A549 treated with GW870086 at 1 μM for 4 hours (cell line): ENCODE measurements at places on chromosomes 1 and 21. TPM values are rescaled to one million over a fixed set of nuclear protein-coding genes. Genes with fewer than 3 reads are reported as not detected.

Gene TMEM240
- total RNA-seq = 0.39 to 0.81 TPM (median 0.44 TPM) in 4 of 5 replicates, not detected in the other

Gene LMNA
- total RNA-seq = 635 to 777 TPM (median 765 TPM) in 5 replicates

Gene PRAMEF25
- not detected in 5 replicates for total RNA-seq

Gene CASQ2
- 0.06 TPM in 1 of 5 replicates, not detected in the others for total RNA-seq

Gene AMPD1
- total RNA-seq = not detected in 5 replicates

Gene LINGO4
- total RNA-seq = not detected in 5 replicates

Gene GJB5
- 0.10 TPM in 1 of 5 replicates, not detected in the others for total RNA-seq

Gene FCGR3A
- total RNA-seq = not detected in 5 replicates

Gene GJA4
- not detected in 5 replicates for total RNA-seq

Gene RIPPLY3
- total RNA-seq = 0.18 to 0.60 TPM (median 0.38 TPM) in 5 replicates

Gene KCNA3
- not detected in 5 replicates for total RNA-seq

Gene TNFRSF9
- 2.0 to 3.1 TPM (median 2.9 TPM) in 5 replicates for total RNA-seq

Gene OR2L3
- total RNA-seq = not detected in 5 replicates

Gene TINAGL1
- 0.29 to 1.4 TPM (median 0.77 TPM) in 5 replicates for total RNA-seq

Gene CD247
- total RNA-seq = 0.21 to 0.50 TPM (median 0.30 TPM) in 4 of 5 replicates, not detected in the other

Gene C4BPA
- 0.46 to 0.77 TPM (median 0.54 TPM) in 5 replicates for total RNA-seq

Gene ST6GALNAC3
- 0.37 to 0.97 TPM (median 0.56 TPM) in 5 replicates for total RNA-seq

Gene CFHR1
- total RNA-seq = 0.19 to 0.23 TPM in 2 of 5 replicates, not detected in the others

Gene RGS13
- not detected in 5 replicates for total RNA-seq

Gene BMP8A
- 0.13 to 0.31 TPM in 2 of 5 replicates, not detected in the others for total RNA-seq

Gene LORICRIN
- total RNA-seq = not detected in 5 replicates

Gene DTL
- total RNA-seq = 18.1 to 22.1 TPM (median 20.7 TPM) in 5 replicates

Gene PLA2G2D
- not detected in 5 replicates for total RNA-seq

Gene S100A9
- total RNA-seq = 0.31 to 1.4 TPM (median 1.2 TPM) in 5 replicates

Gene CXADR
- total RNA-seq = 8.4 to 12.1 TPM (median 10.9 TPM) in 5 replicates

Gene RIMS3
- total RNA-seq = 1.0 to 1.7 TPM (median 1.2 TPM) in 5 replicates

Gene OR2M3
- not detected in 5 replicates for total RNA-seq

Gene DCDC2B
- not detected in 5 replicates for total RNA-seq

Gene SPRR1B
- not detected in 5 replicates for total RNA-seq

Gene PLPPR5
- not detected in 5 replicates for total RNA-seq

Gene OLFML2B
- total RNA-seq = 0.31 to 1.1 TPM (median 0.48 TPM) in 5 replicates

Gene PGLYRP3
- not detected in 5 replicates for total RNA-seq

Gene CRYBG2
- total RNA-seq = 1.4 to 2.1 TPM (median 1.6 TPM) in 5 replicates

Gene SYCP1
- total RNA-seq = not detected in 5 replicates

Gene LCE1C
- not detected in 5 replicates for total RNA-seq

Gene TNFSF18
- not detected in 5 replicates for total RNA-seq

Gene PADI1
- 1.2 to 2.4 TPM (median 1.4 TPM) in 5 replicates for total RNA-seq

Gene OLFML3
- total RNA-seq = 3.4 to 5.4 TPM (median 4.0 TPM) in 5 replicates

Gene DENND2D
- 1.2 to 1.5 TPM (median 1.4 TPM) in 5 replicates for total RNA-seq

Gene SLC6A17
- 4.1 to 5.5 TPM (median 5.0 TPM) in 5 replicates for total RNA-seq

Gene LAMC2
- total RNA-seq = 21.1 to 27.1 TPM (median 24.9 TPM) in 5 replicates

Gene ANGPTL1
- not detected in 5 replicates for total RNA-seq

Gene TMIGD3
- total RNA-seq = not detected in 5 replicates

Gene MAN1C1
- total RNA-seq = 0.17 to 0.61 TPM (median 0.23 TPM) in 5 replicates

Gene DMRTA2
- 0.06 to 0.21 TPM (median 0.16 TPM) in 5 replicates for total RNA-seq

Gene SPRR2B
- total RNA-seq = not detected in 5 replicates

Gene NECAP2
- total RNA-seq = 39.7 to 44.5 TPM (median 41.2 TPM) in 5 replicates

Gene OXCT2
- 0.49 to 0.97 TPM (median 0.63 TPM) in 5 replicates for total RNA-seq

Gene FAM72D
- total RNA-seq = 5.2 to 6.3 TPM (median 5.2 TPM) in 5 replicates

Gene JAK1
- total RNA-seq = 146 to 174 TPM (median 171 TPM) in 5 replicates

Gene ADGRL4
- not detected in 5 replicates for total RNA-seq

Gene RBP7
- 6.2 to 7.8 TPM (median 6.9 TPM) in 5 replicates for total RNA-seq

Gene ACKR1
- total RNA-seq = not detected in 5 replicates

Gene TMOD4
- 0.31 to 0.33 TPM in 2 of 5 replicates, not detected in the others for total RNA-seq

Gene TRIM67
- 0.09 to 0.23 TPM (median 0.13 TPM) in 5 replicates for total RNA-seq

Gene BTG2
- total RNA-seq = 12.9 to 16.8 TPM (median 13.9 TPM) in 5 replicates

Gene DNAJC6
- total RNA-seq = 4.8 to 8.0 TPM (median 7.7 TPM) in 5 replicates

Gene SVBP
- total RNA-seq = 13.0 to 16.0 TPM (median 14.8 TPM) in 5 replicates

Gene TAF12
- total RNA-seq = 11.4 to 14.7 TPM (median 13.1 TPM) in 5 replicates
